Body of pancreas (tissue), 4 donors: ENCODE measurements at places on chromosomes 7 and 10. TPM values are rescaled to one million over a fixed set of nuclear protein-coding genes. Genes with fewer than 3 reads are reported as not detected.

The OR13A1 gene
- not detected for total RNA-seq

The PRKAR2B gene
- 44.2 TPM for total RNA-seq

The ZCWPW1 gene
- 3.3 TPM for total RNA-seq

The EBLN1 gene
- total RNA-seq = not detected

The FLNC gene
- total RNA-seq = 4.0 TPM

The PCGF5 gene
- 25.7 TPM for total RNA-seq
